ENCODE measurements at places on chromosomes 1 and 21. TPM values are rescaled to one million over a fixed set of nuclear protein-coding genes. Genes with fewer than 3 reads are reported as not detected.

The LAMB3 gene
- total RNA-seq, result 3,200 TPM

The TRPM2 gene
- not detected for total RNA-seq

The CCDC27 gene
- total RNA-seq, result not detected

The OLIG1 gene
- not detected for total RNA-seq

The WNT2B gene
- total RNA-seq, result 0.30 TPM

The C1orf226 gene
- 0.08 TPM for total RNA-seq

The OXCT2 gene
- total RNA-seq, result 3.2 TPM

The HEYL gene
- total RNA-seq, result 0.08 TPM

The NEK2 gene
- total RNA-seq, result 23.5 TPM

The TTF2 gene
- 22.5 TPM for total RNA-seq

The DNAJC6 gene
- total RNA-seq, result 0.62 TPM

The MAP3K7CL gene
- total RNA-seq, result 4.1 TPM

The AKR7A2 gene
- total RNA-seq, result 120 TPM

The S100A5 gene
- not detected for total RNA-seq

The LYPD8 gene
- total RNA-seq, result not detected

The DNAI4 gene
- total RNA-seq, result 1.6 TPM
